ENCODE measurements at places on chromosomes 6 and 20.

DNA sequence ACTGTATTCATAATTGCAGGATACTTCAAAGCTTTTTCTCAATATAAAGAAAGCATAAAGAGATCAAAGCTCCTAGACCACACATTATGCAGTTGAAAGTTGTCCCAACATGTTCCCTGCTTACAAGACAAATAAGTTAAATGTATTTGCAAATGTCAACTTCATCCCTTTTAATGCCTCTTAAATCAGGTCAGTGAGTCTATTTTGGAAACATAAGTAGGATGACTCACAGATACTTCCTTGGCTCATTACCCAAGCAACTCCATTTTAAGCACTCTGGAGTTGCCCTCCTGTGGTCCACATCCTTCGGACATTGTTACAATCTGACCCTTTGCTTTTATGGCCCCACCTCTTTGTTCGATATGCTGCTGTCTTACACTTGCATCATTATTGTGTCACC lies 162.0 kb downstream of the FAXC start:
- no peaks in the 10 kb centered on the region for H3K36me3 ChIP-seq
- H3K27ac ChIP-seq: no peak overlapping the region
- no peak for DNase-seq
- H3K4me1 ChIP-seq: no peaks in the 10 kb centered on the region

- no peak for DNase-seq
- no peaks in the 10 kb centered on the region for H3K36me3 ChIP-seq
- H3K27ac ChIP-seq: no peak overlapping the region
- H3K4me3 ChIP-seq: no peak overlapping the region
Measured at GRCh38 chr6:75201021-75201420, 4.8 kb downstream of the COL12A1 start.

DNA sequence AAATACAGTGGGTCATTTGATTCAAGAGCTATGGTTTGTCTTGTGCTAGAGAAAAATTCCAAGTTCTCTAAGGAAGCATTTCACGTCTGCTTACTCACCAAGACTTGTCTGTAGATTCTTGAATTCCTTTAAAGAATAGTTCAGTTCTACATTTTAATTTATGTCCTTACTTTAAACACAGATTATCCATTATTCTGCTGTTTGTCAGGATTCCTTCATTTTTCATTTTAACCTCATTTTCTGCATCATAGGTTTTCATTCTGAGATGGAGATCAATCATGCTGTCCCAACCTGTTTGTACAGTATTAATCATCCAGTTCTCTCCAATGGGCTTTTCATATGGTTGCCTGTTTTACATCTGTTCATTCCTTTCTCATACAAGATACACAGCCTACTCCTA lies 24.5 kb upstream of the POPDC3 start:
- H3K4me3 ChIP-seq: no peak overlapping the region
- no peaks in the 10 kb centered on the region for H3K27me3 ChIP-seq
- no peaks in the 10 kb centered on the region for H3K36me3 ChIP-seq
- DNase-seq: no peak
- H3K27ac ChIP-seq: no peak overlapping the region

GRCh38 chr6:69594405-69594804 lies 202.4 kb downstream of the LMBRD1 start:
- no peak overlapping the region for H3K27ac ChIP-seq
- H3K4me3 ChIP-seq: no peak overlapping the region
- H3K36me3 ChIP-seq: no peaks in the 10 kb centered on the region
- no peaks in the 10 kb centered on the region for H3K4me1 ChIP-seq
- DNase-seq: no peak
- H3K27me3 ChIP-seq: no peaks in the 10 kb centered on the region

- H3K4me3 ChIP-seq: no peak overlapping the region
- no peak overlapping the region for H3K27ac ChIP-seq
- no peaks in the 10 kb centered on the region for H3K4me1 ChIP-seq
- H3K36me3 ChIP-seq: no peaks in the 10 kb centered on the region
Measured at GRCh38 chr20:39152742-39153141, 190.6 kb downstream of the DHX35 start.
